ENCODE measurements at places on chromosomes 6 and 20.

DNA sequence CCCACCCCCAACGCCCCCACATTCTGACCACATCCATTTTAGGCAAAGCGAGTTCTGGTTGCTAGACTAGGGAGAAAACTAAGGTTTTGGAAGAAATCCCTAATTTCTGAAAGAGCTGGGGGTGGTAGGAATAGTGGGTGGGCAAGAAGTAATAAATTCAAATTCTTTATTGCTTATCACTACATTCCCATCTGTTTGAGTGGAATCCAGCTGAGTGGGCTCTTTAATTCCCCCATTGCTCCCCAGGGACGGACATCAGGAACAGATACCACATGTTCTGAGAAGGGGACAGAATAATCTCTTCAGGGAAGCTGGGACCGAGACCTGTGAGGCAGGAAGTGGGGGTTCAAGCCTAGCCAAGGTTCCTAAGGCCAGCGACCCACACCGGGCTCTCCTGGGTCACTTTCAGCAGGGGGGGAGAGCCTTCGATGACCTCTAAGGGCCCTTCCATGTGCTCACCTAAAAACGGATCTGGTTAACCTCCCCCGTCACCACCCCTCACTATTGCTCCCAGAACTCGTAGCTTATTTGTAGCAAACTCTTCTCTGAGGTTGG lies 42.3 kb upstream of the MRPS10 start:
- no peak for DNase-seq

DNA sequence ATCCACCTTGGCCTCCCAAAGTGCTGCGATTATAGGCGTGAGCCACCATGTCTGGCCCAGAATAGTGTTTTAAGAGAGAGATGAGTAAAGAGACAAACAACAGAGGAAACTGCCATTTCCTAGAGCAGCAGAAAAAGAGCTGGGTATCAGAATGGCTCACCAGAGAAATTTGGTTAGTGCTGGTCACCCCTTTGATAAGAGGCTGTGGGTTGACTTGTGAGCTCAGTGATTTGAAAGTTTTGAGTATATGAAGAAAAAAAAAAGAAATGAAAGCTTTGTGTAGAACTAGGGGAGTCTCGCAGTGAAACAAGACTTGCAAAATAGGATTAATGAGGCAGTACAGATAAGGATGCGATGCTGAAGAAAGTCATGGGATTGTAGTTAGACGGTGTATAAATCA lies 29.6 kb downstream of the MGME1 start:
- DNase-seq = no peak

DNA sequence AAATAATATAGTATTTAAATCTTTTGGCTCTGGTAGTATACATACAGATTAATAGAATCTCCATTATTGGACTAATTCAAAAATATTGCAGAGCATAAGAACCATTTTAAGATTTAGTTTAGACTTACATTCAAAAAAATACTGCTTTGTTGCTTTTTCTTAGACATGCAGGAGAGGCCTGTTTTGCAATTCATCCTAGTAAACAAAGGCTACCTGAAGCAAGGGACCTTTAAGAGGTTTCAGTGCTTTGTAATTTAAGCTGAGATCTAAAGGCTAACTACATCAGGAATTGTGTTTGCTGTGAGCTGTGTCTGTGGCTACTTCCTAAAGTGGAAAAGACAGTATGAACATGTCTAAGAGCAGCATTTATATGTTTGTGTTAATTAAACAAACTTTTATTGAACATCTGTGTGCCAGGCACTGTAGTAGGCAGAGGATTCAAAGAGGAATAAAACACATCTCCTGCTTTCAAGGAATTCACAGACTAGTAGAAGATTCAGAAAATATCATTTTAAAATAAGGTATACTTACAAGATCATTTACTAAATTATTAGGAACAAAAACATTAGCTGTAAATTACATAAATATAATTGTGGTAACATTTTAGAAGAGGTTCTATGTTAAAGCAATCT lies 29.1 kb upstream of the CALHM6 start:
- no peak for DNase-seq

DNA sequence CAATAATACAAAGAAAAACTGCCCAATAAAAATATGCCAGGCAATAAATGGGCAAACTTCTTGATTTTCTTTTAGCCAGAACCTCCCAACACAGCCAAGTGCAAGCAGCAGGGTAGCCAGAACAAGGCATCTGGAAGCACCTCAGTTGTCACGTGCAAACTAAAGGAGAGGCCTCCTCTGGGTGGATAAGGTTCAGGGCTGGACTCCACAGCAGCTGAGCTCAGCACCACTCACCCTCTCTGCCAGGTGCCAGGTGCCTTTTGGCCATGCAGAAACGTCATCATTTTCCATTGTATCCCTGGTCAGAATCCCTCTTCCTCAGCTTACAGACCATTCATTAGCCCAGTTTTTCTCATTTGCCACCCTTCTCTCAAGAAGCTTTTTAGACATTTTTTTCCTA lies 52.7 kb downstream of the SOD2 start:
- DNase-seq = no peak

DNA sequence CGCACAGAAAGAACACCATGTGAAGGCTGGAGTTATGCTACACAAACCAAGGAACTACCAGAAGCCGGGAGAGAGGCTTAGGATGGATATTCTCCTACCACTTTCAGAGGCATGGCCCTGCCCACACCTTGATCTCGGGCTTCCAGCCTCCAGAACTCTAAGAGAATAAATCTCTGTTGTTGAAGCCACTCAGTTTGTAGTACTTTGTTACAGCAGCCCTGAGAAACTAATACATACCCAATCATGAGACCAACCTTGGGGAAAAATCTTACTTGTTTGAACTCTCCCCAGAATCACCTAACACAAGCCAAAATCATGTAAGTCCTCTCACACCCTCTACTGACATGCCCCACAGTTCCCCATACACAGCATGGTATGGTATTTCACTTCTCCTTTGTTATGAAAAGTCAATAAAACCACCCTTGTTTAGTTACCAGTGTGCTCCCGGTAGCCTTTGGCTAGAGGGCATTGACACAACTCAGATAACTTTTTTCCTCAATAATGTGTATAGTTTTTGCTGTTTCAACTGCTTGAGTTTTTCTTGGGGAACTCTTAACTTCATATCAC lies 40.7 kb upstream of the SLC2A12 start:
- DNase-seq = no peak

DNA sequence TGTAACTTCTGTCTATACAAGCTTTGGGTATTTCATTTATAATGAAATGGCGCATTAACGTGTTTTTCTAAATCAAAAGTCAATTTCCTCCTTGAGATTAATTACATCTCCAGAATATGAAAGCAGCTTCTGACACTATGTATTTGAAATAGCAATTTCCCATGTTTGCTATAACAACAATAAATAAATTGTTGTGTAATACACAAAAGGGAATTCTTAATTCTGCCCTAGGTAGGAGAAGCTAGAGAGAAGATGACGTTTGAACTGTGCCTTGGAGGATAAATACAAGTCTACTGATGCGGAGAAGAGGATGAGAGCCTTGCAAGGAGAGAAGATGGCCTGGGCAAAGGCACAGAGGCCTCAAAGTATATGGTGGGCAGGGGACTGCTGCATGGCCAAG lies 7.6 kb upstream of the HLA-DOA start:
- DNase-seq = no peak
